ENCODE measurements at places on chromosomes 7 and 10.

DNA sequence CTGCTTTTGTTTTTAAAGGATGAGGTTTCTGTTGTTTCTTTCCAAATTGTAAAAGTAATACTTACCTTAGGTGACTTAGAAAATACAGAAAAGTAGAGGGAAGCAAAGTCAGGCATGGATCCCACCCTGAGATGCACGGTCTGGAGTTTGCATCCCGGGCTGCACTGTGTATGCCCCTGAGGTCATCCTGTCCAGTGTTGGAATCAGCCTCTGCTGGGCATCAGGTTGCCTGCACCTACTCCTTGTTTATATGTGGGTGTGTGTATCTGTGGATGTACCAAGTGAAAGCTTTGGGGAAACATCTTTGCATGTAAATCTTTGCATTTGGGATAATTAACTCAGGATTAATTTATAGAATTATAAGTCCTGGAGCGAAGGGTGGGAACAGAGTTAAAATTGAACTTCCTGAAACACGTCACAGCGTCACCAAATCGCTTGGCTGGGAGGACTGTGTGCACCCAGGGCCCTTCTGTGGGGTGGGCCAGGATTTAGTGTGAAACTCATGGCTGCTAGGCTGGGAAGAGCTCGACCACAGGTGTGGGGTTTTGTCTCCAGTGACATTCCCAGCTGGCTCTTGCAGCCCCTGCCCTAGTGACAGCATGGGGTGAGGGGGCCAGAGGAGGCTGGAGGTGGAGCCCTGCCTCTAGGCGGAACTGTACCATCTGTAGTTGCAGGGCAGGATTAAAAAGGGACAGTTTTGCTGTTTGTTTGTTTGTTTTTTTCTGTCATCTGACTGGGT is 27.9 kb downstream of the GTF2IRD1 start:
- no peak for DNase-seq

DNA sequence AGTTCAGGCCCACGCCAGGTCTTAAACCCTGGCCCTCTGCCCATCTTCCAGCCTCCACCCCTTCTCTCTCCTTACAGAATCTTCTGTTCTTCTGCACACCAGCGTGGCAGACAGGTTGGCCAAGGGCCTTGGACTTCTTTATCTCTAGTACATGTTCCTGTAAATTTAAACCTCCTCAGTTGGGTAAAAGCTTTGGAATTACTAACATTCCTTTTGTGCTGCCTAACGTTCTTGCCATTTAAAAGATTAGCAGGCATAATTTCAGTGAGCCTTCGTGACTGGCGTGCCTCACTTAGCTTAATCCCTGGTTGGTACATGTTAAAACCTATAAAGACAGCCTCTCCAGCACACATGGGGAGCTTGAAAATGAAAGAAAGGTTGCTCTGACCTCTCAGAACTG is 192.2 kb downstream of the CUX1 start:
- DNase-seq, result no peak

GRCh38 chr10:71211775-71212317 is 524 bp upstream of the UNC5B start:
- no peak for DNase-seq

GRCh38 chr7:130865408-130866236 is 131.6 kb upstream of the KLF14 start:
- no peak for DNase-seq

DNA sequence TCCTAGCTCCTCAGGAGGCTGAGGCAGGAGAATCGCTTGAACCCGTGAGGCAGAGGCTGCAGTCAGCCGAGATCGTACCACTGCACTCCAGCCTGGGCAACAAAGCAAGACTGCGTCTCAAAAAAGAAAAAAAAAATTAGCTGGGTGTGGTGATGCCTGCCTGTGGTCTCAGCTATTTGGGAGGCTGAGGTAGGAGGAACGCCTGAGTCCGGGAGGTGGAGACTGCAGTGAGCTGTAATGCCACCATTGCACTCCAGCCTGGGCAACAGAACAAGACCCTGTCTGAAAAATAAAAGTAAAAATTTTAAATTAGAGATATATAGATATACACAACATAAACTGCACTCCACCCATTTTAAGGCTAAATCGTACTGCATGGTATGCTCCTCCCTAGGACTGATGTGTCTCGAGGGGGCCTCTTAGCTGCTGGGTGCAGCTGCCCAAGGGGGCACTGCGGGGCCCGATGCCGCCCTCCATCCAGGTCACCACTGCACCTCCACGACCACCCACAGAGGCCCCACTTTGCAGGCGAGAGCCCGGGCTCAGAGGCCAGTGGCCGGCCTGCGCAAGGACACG is 40.9 kb upstream of the FOXK1 start:
- no peak for DNase-seq

- no peak for DNase-seq
Measured at GRCh38 chr7:90931986-90932916, 332.0 kb upstream of the FZD1 start.

- DNase-seq, result no peak
Measured at GRCh38 chr10:69073736-69074364, 14.1 kb upstream of the SRGN start.

GRCh38 chr7:118642396-118642795 is 417.9 kb downstream of the ANKRD7 start:
- no peak for DNase-seq

DNA sequence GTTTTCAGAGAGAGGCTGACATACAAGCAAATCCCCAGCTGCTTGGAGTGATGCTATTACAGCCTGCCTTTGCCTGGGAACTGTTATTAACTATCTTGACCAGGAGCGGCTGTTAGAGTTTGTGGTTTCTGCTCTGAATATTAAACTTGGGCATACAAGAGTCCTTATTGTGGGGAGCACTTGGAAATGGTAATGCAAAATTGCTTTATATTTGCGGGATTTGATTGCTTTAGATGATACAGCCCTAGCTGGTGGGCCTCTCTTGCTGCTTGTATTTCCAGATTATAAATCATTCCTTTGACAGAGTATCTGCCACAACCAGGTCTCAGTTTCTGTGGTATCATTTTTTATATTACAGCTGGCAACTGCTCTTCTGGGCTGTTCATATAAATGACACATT is 101.9 kb upstream of the FAM204A start:
- no peak for DNase-seq

- DNase-seq, result no peak
Measured at GRCh38 chr7:121419201-121420148, 23.4 kb upstream of the FAM3C start.

DNA sequence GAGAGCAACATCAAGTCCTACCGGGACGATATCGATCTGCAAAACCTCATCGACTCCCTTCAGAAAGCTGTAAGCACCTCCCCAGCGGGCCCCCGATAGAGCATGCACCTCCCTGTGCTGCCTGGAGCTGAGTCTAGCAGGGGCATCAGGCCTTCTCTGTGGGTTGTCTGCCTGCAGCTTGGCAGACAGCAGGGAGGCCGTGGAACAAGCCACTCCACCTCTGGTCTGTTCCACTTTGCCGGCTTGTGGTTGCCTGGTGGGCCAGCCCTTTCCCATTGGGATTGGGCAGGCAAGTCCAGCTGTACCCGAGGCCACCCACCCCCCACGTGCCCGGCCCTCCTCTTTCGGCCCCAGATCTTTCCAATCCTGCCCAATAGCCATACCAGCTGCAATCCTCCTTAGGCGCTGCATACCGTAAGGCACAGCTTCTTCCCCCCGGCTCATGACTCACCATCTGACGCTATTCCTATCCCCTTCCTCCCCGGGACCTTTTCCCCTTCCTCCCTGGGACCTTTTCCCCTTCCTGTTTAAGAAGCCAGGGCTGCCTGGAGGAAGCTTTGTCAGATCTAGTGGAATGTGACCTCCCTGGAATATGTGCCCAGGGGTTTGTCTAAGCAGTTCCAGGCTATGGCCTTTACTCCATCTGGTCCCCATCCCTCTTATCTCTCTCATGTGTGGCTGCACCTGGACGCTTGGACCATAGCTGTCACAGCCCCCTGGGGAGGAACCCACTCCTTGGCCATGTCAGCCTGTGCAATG is 28.1 kb upstream of the SH2D4B start:
- no peak for DNase-seq

DNA sequence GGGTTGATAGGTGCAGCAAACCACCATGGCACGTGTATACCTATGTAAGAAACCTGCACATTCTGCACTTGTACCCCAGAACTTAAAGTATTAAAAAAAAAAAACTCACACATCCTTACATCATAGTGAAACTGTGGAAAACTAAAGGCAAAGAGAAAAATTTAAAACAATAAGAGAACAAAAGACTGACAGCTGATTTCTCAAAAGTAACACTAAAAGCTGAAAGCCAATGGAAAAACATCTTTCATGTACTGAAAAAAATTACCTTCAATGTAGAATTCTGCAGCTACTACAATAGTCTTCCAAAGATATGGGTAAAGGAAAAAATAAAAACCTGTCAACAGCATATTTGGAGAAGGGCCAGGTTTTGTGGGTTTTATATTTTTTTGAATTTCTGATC is 729.1 kb upstream of the NRP1 start:
- no peak for DNase-seq

DNA sequence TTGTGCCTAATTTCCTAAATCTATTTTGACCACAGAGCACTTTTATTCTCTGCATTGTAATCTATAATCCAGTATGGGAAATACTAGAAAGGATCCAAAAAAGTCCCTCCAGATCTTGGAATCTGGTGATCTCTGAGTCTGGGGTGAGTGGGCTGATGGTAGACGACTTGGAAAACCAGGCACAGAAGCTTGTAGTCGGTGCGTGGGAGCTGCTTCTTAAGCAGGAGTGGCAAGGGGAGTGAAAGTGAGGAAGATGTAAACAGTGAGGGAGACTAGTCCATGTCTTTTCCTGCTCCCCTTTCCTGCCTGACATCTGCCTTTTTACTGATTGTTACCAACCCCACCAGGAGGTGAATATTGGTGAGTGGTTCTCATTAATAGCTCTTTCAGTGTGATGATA is 6.8 kb downstream of the AUTS2 start:
- DNase-seq, result no peak

- DNase-seq, result no peak
Measured at GRCh38 chr7:37234334-37234733, 214.3 kb downstream of the ELMO1 start.

DNA sequence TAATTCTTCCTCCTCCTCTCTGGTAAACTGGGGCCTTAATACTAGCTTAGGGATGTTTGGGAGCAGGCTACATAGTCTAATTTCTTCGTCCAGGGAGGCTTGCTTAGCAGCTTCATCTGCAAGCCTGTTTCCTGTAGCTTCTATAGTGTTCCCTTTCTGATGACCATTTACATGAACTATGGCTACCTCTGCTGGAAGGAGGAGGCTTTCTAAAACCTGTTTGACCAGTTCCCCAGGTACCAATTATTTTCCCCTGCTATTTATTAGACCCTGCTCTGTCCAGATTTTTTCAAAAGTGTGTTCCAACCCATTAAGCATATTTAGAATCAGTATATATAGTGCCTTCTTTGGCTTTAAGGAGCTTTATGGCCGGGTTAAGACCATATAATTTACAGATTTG is 38.8 kb upstream of the DNAH11 start:
- no peak for DNase-seq

GRCh38 chr7:8216334-8216690 is 45.7 kb downstream of the ICA1 start:
- DNase-seq, result no peak

- no peak for DNase-seq
Measured at GRCh38 chr10:124534231-124534798, 72.7 kb downstream of the LHPP start.

DNA sequence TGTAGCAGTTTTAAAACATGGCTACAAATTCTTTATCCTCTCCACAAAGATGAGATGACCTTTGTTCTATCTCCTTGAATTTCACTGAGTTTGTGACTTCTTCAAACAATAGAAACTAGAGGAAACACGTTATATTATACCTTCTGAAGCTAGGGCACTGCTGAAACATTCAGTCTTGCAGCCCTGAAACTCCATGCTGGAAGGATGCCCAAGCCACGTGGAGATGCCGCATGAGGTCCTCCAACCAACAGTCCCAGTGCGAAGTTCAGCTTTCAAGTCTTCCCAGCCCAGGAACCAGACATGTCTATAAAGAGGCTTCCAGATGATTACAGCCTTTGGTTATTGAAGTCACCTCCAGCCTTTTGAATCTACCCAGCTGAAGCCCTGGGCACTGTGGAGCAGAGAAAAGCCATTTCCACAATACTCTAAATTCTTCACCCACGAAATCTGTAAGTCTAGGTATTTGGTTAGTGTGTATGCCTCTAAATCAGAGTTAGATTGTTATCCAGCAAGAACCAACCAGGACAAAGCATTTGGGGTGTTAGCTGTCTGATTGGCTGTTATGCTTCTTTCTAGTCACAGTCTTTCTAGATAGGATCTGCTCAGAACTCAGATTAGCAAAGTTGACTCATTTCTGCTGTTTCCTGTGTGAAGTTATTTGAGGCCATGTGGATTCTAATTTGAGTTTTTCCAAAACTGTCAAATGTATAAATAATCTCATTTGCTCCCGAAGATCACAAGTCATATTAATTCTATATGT is 186.5 kb upstream of the TMEM72 start:
- no peak for DNase-seq

GRCh38 chr7:112069879-112070321 is 136.3 kb downstream of the DOCK4 start:
- no peak for DNase-seq

- no peak for DNase-seq
Measured at GRCh38 chr10:64159910-64160872, 639.0 kb downstream of the REEP3 start.

DNA sequence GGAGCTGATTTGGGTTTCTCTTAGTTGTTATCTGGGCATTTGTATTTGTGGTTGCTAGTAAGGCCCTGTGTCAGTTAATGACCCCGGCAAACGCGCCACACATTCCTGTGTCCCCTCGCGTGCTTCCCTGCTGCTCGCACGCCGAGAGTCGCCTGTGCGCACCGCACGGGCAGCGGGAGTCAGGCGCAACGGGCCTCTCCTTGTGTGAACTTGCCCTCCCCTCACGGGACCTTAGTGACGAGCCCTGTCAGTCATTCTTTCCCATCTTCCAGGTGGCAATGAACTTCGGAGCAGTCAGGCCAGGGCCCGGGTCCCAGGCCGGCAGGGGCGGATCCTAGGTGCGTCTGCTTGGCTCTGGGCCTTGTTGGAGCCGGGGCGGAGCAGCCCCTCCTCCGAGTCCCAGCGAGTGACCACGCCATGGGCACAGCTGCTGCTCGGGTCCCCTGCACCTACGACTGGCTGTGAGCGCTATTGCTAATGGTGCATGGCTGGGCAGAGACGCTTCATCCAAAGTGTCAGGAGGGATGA is 12.4 kb upstream of the PRKAR1B start:
- no peak for DNase-seq

GRCh38 chr7:67487316-67487715 is 490.7 kb downstream of the TYW1 start:
- no peak for DNase-seq

DNA sequence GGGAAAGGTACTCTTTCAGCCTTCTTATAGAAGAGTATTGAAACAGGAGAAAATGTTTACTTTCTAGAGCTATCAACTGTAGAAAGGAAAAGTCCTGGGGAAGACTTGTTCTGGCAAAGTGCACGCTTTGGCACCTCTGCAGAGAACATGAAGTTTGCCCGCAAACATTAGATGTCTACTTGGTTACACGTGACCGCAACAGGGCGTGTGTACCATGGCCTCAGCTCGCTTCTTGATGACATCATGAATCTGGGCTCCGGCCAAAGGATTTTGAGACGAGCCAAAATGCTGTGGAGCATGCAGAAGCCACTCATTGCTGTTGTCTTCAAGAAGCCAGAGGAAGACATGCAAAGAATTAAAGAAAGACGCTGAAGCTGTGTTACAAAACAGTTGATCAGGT is 8.6 kb upstream of the TAS2R60 start:
- DNase-seq, result no peak

GRCh38 chr7:81081616-81082015 is 162.8 kb upstream of the SEMA3C start:
- DNase-seq, result no peak

GRCh38 chr7:65338346-65338745 is 35.3 kb upstream of the ZNF92 start:
- no peak for DNase-seq
